ENCODE measurements at places on chromosomes 6 and 20.

- no peak for DNase-seq
Measured at GRCh38 chr6:131678442-131678841, 22.8 kb downstream of the OR2A4 start.

DNA sequence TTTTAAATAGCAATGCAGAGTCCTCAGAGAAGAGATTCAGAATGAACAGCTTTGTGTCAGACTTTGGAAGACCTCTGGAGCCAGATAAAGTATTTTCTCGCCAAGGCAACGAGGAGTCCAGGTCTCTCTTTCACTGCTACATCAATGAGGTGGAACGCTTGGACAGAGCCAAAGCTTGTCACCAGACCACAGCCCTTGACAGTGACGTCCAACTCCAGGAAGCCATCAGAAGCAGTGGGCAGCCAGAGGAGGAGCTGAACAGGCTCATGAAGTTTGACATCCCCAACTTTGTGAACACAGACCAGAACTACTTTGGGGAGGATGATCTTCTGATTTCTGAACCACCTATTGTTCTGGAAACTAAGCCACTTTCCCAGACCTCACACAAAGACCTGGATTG lies 55.5 kb downstream of the MRAP2 start:
- no peak for DNase-seq

DNA sequence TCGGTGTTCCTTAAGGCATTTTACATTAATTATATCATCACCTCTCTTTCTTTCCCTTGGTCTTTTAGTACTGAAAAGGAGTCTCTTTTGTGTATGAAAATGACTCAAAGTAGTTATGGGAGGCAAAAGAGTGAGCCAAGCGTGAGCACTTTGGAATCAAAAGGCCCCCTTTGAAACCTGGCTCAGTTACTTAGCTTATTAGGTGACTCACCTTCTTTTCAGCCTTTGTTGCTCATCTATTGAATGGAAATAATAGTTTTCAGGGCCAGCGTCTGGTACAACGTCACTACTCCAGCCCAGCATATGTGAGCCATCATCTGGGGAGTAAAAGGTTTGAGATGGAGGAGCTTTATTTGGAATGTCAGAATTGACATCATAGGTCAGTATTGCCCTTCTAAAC lies 147.4 kb upstream of the SCGN start:
- no peak for DNase-seq

GRCh38 chr20:39563349-39563748 lies 601.2 kb downstream of the DHX35 start:
- no peak for DNase-seq

- no peak for DNase-seq
Measured at GRCh38 chr6:11224966-11225463, 7.5 kb downstream of the NEDD9 start.

DNA sequence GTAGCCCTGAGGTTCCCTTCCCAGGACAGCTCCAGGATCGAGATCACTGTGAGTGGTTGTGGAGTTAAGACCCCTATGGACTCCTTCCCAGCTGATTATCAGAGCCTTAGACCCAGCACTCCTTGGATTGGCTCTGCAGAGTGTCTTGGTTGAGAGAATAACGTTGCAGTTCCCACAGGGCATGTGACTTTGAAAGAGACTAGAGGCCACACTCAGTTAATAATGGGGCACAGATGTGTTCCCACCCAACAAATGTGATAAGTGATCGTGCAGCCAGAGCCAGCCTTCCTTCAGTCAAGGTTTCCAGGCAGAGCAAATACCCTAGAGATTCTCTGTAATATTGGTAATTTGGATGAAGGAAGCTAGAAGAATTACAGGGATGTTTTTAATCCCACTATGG lies 5.2 kb upstream of the BTN2A2 start:
- DNase-seq, result no peak

- DNase-seq, result no peak
Measured at GRCh38 chr20:41248368-41249024, 69.0 kb downstream of the ZHX3 start.

GRCh38 chr6:13175087-13175486 lies 153.2 kb downstream of the TBC1D7 start:
- DNase-seq, result no peak

- DNase-seq, result no peak
Measured at GRCh38 chr6:148235446-148235845, 107.2 kb upstream of the SASH1 start.

GRCh38 chr6:154429711-154430110 lies 73.1 kb upstream of the IPCEF1 start:
- no peak for DNase-seq

DNA sequence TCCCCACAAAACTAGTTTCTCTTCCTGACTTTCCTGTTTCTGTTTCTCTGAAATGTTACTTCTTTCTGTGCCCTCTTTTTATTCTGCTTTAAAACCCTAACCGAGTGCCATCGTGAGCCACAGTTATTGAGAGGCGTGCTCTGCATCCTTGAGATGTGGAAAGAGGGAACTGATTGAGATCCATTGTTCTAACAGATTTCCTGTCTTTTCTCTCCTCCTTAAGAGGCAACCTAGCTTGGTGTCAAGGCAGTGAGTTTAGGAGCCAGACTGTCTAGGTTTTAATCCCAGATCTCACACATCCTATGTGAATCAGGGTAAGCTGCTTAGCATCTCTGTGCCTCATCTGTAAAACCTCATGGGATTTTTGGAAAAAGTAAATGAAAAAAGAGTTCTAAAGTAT lies 57.5 kb downstream of the SNX9 start:
- DNase-seq, result no peak

GRCh38 chr6:140204154-140204553 lies 829.7 kb upstream of the CITED2 start:
- DNase-seq, result no peak

DNA sequence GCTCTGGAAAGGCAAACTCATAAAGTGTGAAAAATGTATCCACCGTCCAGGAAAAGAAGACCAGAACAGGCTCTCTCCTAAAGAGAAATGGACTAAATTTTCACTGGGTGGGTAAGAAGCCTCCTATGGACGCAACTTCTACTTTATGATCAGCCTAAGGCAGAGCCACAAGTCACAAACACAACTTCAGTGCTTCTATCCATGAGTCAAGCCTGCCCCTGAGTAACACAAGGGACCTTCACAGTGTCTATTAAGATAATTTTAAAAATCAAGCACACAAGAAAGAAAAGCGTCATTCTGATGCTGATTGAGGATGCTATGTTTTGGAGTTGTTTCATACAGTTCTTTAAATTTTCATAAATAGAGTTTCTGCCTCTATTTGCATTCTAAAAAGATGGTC lies 601.7 kb upstream of the ARID1B start:
- DNase-seq, result no peak

- no peak for DNase-seq
Measured at GRCh38 chr6:34233867-34234266, 2.8 kb upstream of the HMGA1 start.

DNA sequence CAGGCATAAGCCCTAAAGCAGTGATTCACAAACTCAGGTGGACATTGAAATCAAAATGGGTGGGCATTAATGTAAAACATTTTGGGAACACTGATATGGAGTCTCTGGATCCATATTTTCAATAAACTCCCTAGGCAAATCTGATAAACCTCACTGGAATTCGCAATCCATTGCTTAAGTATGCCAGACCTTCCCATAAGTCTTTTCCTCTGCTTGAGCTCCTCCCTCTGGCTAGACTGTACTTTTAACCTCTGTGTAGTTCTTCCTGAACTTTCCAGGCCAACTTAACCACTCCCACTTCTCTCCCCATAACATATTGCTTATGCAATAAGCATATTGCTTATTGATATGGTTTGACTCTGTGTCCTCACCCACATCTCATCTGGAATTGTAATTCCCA lies 629.7 kb upstream of the IMPG1 start:
- no peak for DNase-seq

- DNase-seq, result no peak
Measured at GRCh38 chr6:78243519-78243918, 590.7 kb downstream of the MEI4 start.

GRCh38 chr6:118932421-118932820 lies 2.5 kb downstream of the MCM9 start:
- DNase-seq, result no peak

- no peak for DNase-seq
Measured at GRCh38 chr6:75171567-75171966, 34.3 kb downstream of the COL12A1 start.

GRCh38 chr6:160248538-160248937 lies 10.1 kb downstream of the SLC22A2 start:
- no peak for DNase-seq

- DNase-seq, result no peak
Measured at GRCh38 chr6:71287038-71287437, 1.6 kb upstream of the OGFRL1 start.

DNA sequence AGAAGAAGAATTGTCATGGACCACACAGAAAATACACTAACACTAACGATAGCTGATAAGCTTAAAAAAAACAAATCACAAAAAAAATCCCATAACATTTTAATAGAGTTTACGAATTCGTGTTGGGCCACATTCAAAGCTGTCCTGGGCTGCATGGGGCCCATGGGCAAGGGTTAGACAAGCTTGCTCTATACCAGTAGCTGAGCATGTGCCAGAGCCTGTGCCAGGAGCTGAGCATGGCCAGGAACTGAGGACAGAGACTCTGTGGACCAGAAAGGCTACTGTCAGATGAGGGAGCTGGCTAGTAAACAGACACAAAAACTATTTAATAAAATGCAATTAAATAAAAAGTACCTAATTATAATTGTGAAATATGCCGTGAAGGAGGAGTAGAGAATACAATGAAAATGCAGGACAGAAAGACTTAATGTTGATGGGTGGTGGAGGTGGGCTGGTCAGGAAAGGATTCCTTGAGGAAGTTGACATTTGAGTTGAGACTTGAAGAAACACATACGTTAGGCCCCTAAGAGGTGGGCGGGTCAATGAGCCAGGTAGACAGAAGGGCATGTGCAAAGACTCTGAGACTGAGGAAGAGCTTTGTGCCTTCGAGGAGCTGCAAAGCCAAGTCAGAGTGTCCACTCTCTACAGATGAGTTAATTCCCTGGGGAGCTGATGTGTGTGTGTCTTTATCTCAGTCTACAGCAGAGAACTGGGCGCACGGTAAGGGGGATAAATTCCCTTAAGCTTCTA lies 66.1 kb downstream of the JPH2 start:
- no peak for DNase-seq

- DNase-seq, result no peak
Measured at GRCh38 chr20:23415959-23416583, 5.2 kb downstream of the NAPB start.

GRCh38 chr20:37417617-37418467 lies 71.9 kb downstream of the SRC start:
- no peak for DNase-seq

GRCh38 chr20:64065974-64066343 lies 3.0 kb downstream of the TCEA2 start:
- peak; percentile 46 for DNase-seq

DNA sequence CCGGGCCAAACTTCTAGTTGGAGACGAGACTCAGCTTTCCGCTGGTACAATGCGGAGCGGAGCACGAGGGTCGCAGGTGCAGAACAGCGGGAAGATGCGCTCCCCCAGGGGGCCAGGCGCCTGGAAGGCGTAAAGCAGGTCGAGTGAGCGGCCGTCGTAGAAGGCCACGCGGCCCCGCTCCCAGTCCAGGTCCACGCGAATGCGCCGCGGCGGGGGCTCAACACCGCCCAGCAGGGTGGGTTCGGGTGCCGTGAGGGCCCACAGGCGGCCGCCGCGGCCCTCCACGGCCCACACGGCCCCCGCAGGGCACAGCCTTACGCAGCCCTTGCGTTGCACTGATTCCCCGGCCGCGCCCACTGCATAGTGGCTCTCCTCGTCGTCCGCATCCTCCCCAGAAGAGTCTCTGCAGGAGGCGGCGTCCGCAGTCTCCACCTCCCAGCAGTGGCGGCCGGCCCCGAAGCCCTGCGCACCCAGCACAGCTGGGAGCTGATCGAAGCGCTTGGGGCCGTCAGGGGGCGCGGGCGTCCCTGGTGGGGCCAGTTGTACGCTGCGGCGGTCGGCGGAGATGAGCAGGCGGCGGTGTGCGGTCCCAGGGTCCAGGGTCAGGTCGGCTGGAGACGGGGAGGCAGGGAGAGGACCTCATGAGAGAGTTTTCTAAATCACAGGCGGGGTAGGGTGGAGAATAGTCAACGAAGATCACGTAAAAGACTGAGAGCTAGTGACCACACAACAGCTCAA lies 4.3 kb downstream of the PPP1R11 start:
- DNase-seq, result no peak

DNA sequence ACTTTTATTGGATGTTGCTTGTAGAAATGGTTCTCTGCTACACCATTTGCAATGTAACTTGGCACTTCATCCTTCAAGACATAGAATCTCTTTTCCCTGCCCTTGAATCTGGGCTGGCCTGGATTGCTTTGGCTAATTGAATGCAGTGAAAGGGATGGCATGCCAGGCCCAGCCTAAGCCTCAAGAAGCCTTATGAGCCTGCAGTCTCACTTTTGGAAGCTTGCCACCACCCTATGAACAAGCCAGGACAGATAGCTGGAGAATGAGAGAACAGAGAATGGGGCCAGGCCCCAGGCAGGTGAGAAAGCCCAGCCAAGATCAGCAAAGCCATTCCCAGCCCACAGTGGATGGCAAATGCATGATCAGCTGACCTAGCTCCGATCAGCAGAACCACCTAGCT lies 350.7 kb upstream of the RNF24 start:
- DNase-seq, result no peak

DNA sequence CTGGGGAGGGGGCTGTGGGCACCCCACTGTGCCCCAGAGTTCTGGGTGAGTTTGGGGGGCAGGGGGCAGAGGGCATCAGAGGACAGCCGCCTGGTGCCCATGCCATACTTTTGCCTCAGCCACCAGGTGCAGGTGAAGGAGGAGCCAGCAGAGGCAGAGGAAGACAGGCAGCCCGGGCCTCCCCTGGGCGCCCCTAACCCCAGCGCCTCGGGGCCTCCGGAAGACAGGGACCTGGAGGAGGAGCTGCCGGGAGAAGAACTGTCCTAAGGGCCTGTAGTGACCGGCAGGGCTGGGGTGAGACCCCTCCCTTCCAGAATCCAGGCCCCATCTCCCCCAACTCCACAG lies 39.6 kb upstream of the MDFI start:
- DNase-seq, result no peak

DNA sequence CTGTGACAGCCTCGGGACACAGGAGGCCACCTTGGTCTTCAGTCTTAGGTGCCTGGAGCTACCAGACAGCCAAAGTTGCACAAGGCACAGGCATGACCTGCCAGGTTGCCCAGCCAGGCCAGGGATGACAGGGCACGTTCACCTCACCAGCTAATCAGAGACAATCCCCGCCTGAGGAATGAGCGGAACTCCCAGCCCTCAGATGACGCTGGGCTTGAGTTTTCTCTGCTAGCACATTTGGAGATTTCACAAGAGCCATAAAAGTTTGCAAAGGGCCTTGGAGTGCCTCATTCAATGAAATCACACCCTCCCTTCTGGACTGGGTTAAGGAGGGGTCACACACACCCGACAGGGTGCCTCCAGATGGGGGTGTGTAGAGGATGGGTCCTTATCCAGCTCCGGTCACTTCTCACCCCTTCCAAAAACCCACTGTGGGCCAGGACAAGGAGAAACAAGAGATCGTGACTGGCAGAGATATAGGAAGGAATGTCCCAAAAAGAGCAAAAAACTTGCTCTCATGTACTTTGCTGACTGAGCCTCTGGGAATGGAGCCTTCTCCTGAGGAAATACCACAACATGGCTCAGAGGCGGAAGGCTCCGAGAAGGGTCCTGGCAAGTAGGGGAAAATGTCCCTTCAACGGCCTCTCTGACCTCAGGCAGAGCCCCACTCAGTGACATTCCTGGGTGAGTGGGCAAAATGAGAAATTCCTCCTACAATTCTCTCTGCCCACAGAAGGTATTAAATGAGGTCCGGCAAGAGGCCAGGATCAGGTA lies 121.6 kb downstream of the ISM1 start:
- DNase-seq, result no peak
